NCI-H69 (cell line): ENCODE measurements at places on chromosomes 1 and 21.
A peak's percentile ranks its signal among the peaks of the same experiment; 100 is the strongest.

DNA sequence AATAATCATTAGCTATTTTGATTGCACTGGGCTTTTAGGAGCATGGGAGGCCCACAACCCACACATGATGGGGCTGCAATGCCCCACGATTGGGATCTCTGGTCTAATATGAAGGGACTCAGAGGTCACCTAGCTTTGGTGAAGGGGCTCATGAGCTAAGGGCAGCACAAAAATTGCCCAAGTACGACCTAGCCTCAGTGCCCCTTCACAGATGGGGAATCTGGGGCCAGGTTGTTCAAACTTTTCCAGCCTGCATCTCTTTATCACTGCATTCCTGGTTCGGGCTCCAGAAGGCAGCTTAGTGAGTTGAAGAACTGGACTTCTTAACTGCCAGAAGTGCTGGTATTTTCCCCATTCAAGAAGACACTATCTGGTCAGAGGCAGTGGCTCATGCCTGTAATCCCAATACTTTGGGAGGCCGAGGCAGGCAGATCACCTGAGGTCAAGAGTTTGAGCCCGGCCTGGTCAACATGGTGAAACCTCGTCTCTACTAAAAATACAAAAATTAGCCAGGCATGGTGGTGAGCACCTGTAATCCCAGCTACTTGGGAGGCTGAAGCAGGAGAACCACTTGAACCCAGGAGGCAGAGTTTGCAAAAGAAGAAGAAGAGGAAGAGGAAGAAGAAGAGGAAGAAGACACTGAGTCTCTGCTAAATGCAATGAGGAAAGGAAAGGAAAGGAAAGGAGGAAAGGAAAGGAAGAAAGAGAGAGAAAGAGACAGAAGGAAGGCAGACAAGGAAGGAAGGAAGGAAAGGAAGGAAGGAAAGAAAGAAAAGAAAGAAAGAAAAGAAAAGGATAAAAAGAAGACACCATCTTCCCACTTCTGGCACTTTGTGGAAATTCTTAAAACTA, 258.5 kb upstream of the IRF2BP2 start:
- no peak for DNase-seq

- DNase-seq, result no peak
These were observed 107.6 kb upstream of the ETV3 start for GRCh38 chr1:157245823-157246222.

DNA sequence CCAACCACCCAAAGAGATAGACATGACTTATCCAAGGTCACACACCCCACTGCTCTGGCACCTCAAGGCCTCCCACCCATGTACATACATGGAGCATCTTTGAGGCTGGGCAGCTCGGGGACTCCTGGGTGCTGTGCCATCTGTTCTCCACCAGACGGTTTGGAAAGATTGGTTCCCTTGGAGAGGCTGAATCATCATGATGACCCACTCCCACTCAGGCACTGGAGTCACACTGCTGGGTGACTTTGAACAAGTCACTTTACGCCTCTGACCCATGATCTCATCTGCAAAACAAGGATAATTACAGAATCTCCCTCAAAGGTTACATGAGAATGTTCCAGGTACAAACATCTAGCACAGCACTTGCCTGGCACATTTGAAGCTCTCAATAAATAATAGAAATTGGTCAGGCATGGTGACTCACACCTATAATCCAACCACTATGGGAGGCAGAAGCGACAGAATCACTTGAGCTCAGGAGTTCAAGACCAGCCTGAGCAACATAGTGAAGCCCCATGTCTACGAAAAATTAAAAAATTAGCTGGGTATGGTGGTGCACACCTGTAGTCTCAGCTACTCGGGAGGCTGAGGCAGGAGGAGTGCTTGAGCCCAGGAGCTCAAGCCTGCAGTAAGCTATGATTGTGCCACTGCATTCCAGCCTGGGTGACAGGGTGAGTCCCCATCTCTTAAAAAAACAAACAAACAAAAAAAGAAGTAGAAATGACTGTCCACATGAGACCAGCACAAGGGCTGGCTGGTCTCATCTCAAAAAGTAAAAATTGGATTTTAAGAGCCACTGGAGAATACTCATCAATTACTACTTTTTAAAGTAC, 74.9 kb downstream of the RRAGC start:
- no peak for DNase-seq

DNA sequence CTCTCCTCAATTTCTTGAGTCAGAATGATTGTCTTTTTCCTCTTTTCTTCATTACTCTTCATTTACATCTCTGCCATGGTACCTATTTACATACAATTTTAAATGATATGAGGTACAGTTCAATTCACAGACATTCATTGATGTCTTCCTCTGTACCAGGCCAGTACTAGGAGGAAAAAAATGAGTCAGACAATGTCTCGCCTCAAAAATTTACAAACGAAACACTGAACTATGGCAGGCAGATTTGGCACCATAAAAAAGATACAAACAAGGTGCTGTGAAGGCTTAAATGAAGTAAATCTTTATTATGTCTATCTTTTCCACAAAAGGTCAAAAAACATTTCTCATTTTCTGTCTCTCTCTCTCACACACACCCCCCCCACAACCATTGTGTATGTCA, 71.0 kb downstream of the RGS13 start:
- no peak for DNase-seq

DNA sequence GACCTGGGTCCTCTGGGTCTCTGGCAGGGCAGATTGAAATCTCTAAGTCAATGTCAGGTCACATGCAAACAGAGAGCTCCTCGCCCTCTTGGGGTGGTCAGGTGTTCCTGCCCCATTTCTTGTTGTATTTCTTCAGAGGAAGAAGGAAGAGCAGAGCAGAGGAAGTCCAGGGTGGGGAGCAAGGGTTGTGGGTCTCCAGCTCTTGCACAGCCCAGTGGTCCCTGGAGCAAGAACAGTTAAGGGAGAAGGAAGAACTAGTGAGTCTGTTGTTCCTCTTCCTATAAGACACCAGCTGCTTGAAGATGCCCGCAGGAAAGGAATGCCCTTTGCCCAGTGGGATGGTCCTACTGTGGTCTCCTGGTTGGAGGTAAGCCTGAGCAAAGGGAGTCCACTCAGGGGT, 26.3 kb downstream of the MYOG start:
- DNase-seq, result no peak

DNA sequence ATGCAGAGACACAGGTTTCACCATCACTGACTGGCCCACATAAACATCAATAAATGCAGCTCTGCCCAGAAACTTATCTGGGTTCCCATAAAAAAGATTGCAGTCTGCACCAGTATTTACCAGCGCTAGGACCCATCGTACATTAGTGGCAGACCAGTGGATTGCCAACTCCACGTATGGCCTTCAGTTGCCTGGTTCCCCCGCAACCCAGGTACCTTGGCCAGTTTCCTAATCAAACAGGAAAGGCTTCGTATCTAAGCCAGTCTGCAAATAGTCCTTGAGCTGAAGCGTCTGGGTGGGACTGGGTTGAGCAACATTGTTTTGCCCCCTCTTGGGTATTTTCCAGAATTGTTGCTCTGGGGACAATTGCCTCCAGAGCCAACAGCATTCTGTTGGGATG, 1639.3 kb downstream of the MRPL39 start:
- DNase-seq, result peak; percentile 74

DNA sequence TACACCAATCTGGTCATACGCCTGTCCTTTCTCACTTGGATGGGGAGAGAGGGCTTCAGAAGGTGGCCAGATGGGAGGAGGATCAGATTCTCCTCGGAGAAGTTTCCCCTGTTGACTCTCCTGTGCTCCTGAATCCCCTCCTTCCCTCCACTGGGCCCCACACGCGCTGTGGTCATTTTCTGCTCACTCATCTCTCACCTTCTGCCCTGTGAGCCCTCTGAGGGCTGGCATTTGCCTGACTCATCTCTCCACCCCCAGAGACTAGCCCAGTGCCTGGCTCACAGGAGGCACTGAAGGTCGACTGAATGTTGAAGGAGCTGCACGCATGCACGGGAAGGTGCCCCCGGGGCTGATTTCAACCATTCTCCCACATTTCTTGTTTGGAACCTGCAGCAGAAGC, 14.2 kb downstream of the ABCA4 start:
- no peak for DNase-seq
